ENCODE measurements at places on chromosomes 16 and 17.

DNA sequence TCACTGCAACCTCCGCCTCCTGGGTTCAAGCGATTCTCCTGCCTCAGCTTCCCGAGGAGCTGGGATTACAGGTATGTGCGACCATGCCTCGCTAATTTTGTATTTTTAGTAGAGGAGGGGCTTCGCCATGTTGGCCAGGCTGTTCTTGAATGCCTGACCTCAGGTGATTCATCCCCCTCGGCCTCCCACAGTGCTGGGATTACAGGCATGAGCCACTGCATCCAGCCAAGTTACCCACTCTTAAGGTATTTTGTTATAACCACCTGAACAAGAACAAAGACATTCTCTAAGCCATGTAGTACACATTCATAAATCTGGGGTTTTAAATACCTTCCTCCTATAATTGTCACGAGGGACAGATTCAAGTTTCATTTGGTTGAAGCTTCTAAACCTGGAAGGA is 12.3 kb upstream of the TMEM170A start:
- DNase-seq, result no peak

DNA sequence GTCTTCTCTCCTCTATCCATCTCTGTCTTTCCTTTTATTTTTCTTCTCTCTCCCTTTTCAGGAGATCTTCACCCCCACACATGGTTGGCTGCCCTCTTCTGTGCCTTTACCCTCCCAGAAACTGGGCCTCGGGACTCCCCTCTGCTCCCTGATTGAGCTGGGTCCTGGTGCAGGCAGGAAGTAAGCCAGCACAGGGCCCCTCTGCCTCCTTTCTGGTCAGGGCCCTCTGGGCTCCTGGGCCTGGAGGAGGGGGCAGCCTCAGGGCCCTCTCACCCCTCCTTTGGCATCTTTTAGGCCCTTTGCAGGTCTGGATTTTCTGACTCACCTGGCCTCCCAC is 21.1 kb upstream of the TAC4 start:
- DNase-seq, result no peak

- no peak for DNase-seq
These were observed 61.5 kb downstream of the WDR45B start for GRCh38 chr17:82586576-82587233.

DNA sequence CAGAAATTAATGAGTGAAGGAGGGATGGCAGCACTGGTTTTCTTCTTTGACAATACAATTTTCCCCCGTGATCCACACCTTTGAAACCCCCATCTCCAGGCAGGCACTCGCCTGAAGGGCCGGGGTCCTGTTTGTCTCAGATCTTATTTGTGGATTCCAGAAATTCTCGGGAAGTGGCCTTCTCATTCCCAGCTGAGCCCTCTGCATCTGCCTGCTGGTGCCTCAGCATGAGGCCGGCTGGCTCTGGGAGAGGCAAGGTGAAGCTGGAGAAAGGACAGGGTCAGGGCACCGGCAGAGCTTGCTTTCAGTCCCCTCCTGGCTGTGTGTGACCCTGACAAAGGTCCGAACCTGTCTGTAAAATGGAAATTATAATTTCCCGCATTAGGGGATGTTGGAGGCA is 35.8 kb upstream of the C1QL1 start:
- DNase-seq, result no peak

Data from SK-N-DZ (cell line).